ENCODE measurements at places on chromosomes 6 and 20.

- no peak for DNase-seq
These were observed 321.8 kb upstream of the HSF2 start for GRCh38 chr6:122077603-122078002.

DNA sequence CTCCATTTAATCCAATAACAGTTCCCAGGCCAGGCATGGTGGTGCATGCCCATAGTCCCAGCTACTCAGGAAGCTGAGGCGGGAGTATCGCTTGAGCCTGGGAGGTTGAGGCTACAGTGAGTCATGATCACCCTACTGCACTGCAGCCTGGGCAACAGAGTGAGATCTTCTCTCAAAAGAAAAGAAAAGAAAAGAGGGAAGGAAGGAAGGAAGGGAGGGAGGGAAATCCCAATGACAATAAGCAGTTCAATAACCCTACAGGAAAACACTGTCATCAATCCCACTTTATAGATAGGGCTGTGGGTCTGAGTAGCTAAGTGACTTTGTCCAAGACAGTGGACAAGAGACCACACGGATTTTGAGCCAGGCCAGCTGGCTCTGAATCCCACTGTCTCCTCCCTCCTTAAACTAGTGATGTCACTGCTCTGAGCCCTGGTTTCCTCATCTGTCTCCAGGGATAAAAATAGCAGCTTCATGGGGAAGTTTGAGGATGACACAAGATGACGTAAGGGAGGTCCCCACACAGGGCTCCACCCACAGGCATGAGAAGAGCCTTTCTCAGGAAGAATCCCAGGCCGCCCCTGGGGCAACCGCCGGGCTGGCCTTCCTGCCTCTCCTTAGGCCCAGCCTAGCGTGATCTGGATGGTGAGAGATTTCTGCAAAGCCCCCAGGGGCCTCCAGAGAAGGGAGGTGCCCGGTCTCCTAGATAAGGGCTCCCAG is 7.2 kb upstream of the TRIB3 start:
- DNase-seq = no peak

GRCh38 chr20:59402681-59403080 is 102.3 kb downstream of the EDN3 start:
- no peak for DNase-seq

GRCh38 chr6:115467726-115468125 is 593.0 kb downstream of the FRK start:
- no peak for DNase-seq

DNA sequence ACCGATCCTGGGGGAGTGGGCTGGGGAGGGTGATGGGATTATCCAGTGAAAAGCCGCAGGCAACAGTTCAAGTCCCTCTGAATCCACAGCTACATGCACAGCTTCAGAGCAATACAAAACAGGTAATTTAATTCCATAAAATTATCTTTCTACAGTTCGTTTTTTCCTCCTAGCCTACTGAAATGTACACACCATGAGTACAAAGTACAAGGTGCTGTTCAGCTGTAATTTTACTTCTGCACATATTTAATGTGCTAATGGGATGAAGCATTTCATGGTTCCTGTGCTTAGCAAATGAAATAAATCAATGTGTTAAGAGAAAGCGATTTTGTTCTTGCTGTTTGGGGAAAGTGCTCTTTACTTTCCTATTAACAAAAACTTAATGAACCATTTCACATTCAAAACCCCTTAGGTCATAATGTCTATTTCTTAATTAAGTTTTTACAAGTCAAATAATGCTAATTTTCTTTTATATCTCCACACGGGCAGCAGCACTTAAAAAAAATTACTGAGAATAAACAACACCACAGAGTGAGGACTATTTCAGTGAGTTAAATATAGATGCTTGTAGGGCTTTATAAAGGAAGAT is 71.8 kb downstream of the INSM1 start:
- DNase-seq = no peak

GRCh38 chr6:167946604-167947003 is 50.9 kb upstream of the KIF25 start:
- no peak for DNase-seq

- DNase-seq = no peak
These were observed 525.2 kb downstream of the PKHD1 start for GRCh38 chr6:51562198-51562597.

DNA sequence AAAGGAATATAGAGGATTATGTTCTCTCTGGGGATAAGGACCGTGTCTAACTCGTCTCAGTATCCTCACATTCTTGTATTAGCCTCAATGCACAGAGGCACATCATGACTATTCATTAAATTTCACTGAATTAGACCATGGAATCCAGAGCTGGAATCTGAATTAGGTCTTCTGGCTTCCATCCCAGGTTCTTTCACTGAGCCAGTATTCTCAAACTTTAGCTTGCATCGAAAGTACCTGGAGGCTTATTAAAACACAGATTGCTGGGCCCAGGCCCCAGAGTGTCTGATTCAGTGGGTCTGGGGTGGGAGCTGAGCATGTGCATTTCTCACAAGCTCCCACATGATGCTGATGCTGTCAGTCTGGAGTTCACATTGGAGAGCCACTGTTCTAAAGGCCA is 142.0 kb downstream of the UST start:
- DNase-seq = peak; percentile 10

DNA sequence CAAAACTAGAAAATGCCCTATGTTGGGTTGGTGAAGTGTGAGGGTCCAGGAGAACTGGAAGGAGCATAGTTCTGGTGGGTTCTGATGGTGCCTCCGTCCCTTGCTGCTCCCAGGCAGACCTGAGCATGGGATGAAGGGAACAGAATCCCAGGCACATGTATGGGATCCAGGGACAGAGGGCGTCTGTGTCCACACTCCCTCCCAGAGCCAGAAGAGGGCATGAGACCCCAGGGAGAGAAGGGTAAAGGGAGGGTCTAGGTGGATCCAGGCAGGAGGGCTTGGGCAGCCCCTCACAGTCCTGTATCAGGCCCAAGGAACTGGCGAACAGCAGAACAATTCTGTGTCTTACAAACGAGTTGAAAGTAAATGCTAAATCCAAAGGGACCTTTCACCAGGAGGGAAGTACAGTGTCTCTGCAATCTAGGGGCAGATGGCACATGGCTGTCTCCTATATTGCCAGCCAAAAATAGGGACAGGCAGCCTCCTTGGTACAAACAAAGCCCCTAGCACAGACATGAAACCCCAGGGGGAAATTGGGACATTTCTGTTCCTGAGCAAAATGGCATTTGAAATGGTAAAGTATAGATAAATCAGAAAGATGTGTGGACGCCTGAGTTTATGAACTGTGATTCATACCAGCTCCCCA is 2.5 kb upstream of the BPIFA1 start:
- DNase-seq = no peak

- DNase-seq = no peak
These were observed 40.9 kb downstream of the SLC24A3 start for GRCh38 chr20:19253316-19253715.

GRCh38 chr6:28880894-28881780 is 42.6 kb downstream of the TRIM27 start:
- peak; percentile 39 for DNase-seq

DNA sequence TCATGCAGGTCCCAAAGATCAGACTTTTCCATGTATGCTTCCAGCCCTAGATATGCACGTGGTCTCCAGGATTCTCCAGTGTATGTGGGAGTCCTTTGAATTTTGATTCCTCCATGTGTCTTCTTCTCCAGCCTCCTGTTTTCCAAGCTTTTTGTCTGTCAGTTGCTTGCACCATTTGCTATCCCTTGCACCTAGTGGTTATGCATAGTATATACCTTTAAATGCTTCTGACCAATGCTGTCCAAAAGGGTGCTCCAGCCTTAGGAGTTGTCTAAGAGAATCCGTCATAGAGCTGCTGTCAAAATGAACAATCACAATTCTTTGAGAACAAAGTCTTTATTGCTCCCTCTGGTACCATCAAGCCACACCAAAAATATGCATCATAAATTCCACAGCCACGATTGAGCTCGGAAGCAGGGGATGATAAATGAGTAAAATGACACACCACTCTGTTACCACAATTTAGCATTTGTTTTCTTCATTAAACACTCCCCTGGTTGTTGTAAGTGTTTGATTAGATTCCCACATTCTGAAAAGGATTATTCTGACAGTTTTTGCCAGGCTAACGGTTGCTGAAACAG is 706.2 kb upstream of the GJE1 start:
- DNase-seq = no peak

GRCh38 chr6:136766274-136766673 is 26.0 kb downstream of the MAP3K5 start:
- DNase-seq = no peak

DNA sequence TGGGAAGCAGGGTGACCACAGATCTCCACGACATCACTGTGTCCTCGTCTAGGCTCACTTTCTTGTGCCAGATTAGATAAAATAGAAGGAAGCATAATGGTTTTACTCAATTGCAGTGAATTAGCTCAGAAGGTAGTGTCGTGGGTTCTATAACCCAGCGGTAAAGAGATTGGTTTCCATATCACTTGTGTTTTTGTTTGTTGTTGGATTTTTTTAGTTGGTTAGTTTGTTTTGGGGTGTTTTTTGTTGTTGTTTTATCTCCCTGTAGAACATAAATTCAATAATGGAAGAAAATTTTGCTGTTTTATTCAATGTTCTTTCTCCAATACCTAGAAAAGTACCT is 85.9 kb upstream of the PRSS16 start:
- no peak for DNase-seq

DNA sequence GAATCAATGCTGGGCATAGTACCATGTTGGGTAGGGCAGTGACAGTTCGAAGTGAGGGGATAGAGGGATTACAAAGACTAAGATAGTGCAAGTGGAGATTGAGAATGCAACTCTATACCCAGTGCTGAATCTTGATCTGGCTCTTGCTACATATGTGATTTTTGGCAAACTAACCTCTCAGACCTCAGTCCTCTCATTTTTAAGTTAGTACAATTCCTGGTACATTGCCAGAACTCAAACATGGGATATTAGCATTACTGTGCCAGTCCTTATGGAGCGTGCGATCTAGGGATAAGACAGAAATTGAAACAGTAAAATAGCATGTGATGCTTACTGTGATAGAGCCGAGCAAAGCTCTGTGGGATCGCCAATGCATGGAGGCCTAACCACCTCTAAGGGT is 188.4 kb downstream of the MTFR2 start:
- no peak for DNase-seq

DNA sequence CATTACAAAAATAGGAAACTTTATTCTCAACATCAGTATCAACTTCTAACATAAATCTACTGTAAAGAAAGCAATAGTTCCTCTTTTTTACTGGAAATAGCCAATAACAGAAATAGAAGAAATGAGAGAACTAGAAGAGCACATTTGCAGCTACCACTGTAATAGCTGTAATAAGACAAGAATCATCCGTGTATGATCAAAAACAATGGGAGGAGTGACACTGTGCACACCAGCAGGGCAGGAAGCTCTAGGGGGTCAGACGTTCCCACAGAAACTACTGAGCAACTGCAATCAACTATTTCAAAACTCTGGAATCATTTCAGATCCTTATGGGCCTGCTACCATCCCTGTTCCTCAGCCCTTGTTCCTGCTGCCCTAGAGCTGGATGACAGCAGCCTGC is 43.7 kb downstream of the NINL start:
- DNase-seq = no peak

GRCh38 chr6:106126482-106126881 is 40.3 kb downstream of the PRDM1 start:
- no peak for DNase-seq

- DNase-seq = no peak
These were observed 359.1 kb downstream of the SAMD5 start for GRCh38 chr6:147867433-147868226.

GRCh38 chr6:28011722-28012121 is 54.7 kb downstream of the OR2B6 start:
- DNase-seq = no peak
